ENCODE measurements at places on chromosomes 5 and 9.

- DNase-seq = peak; percentile 10
Observed at GRCh38 chr5:38994324-38994927, 79.8 kb downstream of the RICTOR start.

GRCh38 chr9:34984049-34984448, 5.5 kb upstream of the DNAJB5 start:
- DNase-seq = no peak

- no peak for DNase-seq
Observed at GRCh38 chr9:2367970-2368369, 253.6 kb upstream of the VLDLR start.

- DNase-seq = peak; percentile 82
Observed at GRCh38 chr5:132369474-132370180, at the start of gene SLC22A5. Gene SLC22A5 (plus strand): TSS chr5:132369710. CDS start chr5:132369973, 263 bp downstream.

GRCh38 chr9:120366644-120367019, 213.3 kb downstream of the CDK5RAP2 start:
- DNase-seq = no peak

- DNase-seq = no peak
Observed at GRCh38 chr5:166726406-166726805, 1565.0 kb upstream of the WWC1 start.

DNA sequence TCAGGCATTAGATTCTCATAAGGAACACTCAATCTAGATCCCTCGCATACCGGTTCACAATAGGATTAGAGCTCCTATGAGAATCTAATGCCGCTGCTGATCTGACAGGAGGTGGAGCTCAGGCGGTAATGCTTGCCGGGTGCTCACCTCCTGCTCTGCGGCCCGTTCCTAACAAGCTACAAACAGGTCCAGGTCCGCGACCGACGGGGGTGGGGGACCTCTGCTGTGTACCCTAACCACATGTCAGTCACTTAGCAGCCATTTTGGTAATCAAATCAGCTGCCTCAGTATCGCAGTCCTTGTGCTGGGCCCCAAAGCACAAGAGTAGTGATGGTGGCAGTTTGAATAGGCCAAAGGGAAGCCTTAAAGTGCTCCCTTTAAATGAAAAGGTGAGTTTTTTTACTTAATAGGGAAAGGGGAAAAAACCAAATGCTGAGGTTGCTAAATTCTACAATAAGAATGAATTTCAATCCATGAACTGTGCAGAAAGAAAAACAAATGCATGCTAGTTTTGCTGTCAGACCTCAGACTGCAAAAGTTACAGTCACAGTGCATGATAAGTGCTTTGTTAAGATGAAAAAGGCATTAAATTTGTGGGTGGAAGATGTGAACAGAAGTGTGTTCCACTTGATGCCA, 67.0 kb upstream of the TNPO1 start:
- no peak for DNase-seq

Data from stimulated activated CD4-positive, alpha-beta T cell treated with anti-CD3 and anti-CD28 coated beads, Interleukin-2, amount 100 ng/mL, for 24 hours (primary cell).